Left hindlimb (tissue), 1 donor: ENCODE measurements at places on chromosomes 6 and 20.

DNA sequence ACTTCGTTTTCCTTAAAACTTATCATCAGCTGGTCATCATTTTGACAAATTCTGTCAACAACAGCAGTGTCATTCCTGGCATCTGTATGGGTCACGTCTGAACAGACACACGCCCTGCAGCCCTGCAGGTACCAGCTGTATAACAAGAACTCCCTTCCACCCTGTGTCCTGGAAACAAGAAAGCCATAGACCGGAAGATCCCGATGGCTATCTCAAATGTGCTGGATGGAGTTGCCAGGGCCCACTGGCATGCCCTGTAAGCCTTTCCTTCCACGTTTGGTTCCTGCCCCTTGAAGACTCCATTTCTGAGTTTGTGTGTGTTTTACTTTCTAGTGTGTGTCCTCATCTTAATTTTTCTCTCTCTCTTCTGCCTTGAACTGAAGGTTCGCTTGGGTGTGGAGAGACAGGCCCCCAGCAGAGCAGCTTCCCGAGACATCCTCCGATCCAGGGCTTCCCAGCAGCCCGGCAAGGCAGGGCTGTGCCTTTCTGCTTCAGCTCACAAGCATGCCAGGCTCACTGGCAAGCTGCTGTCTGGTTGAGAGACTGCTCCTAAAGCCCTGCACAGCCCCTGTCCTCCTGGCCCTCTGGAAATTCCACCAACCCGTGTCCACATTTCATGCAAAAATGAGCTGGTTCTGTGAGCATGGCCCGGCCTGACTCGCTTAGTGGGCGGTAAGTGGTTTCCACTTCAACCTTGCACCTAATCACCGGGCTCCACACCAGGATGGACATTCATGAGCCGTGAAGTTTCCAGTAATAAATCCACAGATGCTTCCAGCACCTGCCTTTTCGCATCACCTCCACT, 8.7 kb downstream of the GFRA4 start:
- no peak for DNase-seq

GRCh38 chr6:3283241-3283640, 24.5 kb downstream of the PSMG4 start:
- no peak for DNase-seq

GRCh38 chr6:166864333-166864732, 92.0 kb downstream of the RNASET2 start:
- no peak for DNase-seq

DNA sequence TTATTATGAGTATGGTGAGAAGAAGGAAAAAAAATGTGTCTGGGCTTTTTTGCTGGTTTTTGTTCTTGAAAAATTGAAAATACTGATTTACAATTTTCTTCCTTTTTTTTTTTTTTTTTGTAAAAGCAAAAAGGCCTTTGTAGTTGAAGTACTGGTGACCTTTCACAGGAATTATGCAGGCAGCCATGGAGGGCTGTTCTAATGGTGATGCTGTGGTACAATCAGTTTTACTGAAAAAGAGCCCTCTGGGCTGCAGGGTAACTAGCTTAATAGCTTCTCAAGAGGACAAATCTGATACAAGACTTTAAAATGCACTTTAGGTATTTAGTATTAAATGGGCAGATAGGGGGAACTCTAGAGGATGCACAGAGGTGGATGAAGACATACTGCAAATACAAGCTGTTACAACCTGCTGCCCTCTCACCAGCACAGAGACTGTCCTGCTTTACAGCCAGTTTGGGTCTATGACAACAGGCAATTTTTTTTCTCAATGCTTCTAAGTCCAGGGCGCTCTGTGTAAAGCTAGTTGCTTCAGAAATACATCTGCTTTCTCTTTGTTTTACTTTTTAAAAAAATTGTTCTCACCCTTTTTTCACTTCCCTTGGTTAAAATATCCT, 61.6 kb upstream of the HS3ST5 start:
- DNase-seq = no peak

DNA sequence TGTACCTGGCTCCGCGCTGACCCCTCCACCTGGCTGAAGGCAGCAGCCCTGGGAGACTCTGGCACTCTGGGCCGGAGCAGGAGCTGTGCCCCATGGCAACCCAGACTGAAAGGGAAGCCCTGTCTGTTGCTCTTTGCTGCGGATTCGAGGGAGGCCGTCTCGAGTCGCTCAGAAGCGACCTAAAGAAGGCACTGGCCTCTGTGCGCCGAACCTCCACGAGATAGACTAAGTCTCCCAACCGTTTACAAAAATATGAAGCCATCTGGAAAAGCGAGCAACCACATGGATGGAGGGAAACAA, 10.5 kb upstream of the TBX18 start:
- DNase-seq = no peak

DNA sequence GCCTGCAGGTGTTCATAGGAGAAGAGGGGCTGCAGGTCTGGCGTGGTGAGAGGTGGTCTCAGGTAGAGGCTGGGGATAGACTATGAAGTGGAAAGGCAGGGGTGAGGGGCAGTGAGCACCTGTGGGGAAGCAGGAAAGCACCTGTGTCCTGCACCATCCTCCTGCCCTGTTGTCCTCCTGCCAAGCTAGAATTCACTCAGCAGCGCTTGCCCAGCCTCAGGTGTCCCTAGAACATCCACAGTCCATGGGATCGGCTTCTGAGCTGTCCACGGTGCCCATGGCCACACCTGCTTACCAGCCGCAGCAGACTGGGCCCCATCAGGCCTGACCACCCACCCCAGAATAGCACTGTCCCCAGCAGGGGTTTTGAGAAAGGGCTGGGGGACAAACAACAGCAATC, 456.2 kb upstream of the SULF2 start:
- no peak for DNase-seq

- no peak for DNase-seq
Observed at GRCh38 chr6:106714281-106714680, 84.9 kb downstream of the QRSL1 start.

DNA sequence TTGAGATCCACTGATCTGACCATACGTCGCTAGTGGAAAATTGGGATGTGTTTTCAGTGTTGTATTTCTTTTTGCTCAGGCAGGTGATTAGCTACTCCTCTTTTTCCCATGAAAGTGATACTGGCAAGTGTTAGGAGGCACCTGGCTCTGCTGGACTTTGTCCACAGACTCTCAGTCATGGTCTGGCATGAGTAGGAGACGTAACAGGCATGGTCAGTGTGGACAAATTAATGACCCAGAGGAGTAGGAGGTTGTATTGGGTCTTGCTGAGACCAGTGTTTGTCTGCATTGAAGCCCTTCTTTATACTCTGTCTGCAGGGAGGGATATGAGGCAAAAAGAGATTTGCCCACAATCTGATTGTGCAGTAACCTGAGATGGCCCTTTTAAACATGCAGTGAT, 178.7 kb downstream of the DTNBP1 start:
- DNase-seq = no peak

DNA sequence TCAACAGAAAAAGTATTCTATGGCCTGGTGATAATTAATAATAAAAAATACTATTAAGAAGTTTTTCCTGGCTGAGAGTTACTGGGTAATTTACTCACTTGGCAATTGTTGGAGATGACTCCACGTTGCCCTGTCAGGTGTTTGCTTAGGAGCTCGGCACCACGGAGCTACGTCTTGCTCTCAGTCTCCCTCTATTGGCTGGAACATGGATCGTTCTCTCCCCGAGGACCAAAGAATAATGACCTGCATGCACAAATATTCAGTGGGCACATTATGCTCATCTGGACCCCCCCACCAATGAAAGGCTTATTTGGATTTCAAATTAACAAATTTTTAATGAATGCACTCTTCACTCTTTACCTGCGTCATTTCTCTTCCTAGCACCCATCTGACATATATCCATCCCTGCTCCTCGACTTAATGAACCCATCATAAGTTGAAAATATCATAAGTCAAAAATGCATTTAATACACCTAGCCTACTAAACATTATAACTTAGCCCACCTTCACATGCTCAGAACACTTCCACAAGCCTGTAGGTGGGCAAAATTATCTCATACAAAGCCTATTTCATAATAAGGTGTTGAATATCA, 71.0 kb upstream of the CD83 start:
- no peak for DNase-seq

- no peak for DNase-seq
Observed at GRCh38 chr6:2651961-2652360, 98.8 kb downstream of the MYLK4 start.

DNA sequence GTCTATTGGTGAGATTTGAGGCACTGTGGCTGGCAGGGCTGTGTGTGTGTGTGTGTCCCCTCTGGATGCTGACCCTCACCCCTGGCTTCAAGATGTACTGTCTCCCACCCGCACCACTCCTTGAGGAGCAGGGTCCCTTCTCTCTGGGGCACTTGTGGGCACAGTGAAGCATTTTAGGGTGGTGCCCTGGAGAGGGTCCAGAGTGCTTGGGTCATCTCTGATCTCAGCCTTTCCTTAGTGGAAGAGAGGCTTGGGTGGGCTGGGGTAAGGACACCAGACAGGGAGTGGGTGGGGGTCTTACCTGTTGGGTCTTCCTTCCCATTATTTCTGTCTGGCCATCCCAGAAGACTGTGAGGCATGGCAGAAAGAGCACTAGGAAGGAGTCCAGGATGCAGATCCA, 66.1 kb downstream of the EFCAB8 start:
- DNase-seq = no peak

DNA sequence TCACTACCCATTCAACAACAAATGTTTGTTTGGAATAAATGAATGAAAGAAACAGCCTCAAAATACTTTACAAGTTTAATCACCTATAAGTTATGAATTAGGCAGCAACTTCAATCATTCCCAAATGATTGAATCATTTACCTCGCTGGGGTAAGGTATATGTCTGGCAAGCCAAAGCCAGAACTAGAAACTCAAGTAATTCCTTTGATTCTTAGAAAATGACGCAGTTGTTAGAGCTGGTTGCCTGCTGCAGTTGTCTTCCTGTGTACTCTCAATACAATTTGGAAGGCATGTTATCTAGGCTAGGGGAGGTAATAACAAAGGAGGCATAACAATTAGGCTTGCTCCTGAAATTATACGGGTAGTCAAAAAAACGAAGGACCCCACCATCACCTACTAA, 160.6 kb downstream of the ATXN1 start:
- no peak for DNase-seq

DNA sequence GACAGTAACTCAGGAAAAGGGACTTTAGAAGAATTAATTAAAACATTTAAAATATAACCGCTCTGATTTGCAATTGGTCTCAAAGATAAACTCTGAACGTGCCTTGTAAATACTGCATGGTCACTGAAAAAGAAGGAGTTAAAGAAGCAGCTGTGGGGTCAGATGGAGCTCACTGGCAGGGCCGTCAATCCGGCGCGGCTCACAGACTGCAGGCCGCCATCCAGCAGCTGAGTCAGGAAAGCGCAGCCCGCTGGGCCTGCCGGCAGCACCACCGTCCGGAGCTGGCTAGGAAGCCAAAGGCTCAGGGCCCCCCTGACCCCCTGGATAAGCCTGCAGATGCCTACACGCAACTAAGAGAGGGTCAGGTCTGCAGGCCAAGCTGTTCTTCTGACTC, 54.2 kb upstream of the FRMD1 start:
- DNase-seq = peak; percentile 55

DNA sequence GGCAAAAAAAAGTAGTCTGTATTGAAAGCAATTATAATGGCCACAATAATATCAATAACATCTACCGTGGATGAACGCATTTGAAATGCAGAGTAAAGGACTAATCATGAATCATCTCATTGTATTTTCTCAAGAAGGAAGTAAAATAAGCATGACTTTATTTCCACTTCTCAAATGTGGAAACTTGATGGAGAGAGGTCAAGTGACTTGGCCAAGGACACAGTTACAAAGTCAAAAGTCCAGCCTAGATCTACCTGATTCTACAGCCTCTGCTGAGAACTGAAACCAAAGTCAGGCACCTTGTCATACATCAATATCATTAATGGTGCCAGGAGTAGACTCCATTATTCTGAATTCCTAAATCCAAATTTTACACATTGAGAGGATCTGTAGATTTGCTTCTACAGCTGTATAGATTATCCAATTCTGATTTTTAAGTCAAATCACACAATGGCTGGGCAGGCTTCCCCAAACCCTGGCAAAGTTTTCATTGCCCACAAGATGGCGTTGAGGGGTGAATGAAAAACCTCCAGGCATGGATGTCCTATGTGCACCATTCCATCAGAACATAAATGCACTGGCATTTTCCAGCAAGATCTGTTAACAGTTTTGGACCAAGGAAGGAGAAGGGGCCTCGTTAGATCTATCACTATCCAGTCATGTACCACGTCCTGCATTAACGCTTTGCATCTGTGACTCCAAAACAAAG, 423.1 kb downstream of the MAFB start:
- no peak for DNase-seq

GRCh38 chr6:52125139-52125538, 37.7 kb upstream of the PKHD1 start:
- no peak for DNase-seq

- no peak for DNase-seq
Observed at GRCh38 chr6:157226761-157227160, 96.6 kb downstream of the TMEM242 start.

GRCh38 chr20:4299773-4300172, 284.4 kb upstream of the RNF24 start:
- no peak for DNase-seq

DNA sequence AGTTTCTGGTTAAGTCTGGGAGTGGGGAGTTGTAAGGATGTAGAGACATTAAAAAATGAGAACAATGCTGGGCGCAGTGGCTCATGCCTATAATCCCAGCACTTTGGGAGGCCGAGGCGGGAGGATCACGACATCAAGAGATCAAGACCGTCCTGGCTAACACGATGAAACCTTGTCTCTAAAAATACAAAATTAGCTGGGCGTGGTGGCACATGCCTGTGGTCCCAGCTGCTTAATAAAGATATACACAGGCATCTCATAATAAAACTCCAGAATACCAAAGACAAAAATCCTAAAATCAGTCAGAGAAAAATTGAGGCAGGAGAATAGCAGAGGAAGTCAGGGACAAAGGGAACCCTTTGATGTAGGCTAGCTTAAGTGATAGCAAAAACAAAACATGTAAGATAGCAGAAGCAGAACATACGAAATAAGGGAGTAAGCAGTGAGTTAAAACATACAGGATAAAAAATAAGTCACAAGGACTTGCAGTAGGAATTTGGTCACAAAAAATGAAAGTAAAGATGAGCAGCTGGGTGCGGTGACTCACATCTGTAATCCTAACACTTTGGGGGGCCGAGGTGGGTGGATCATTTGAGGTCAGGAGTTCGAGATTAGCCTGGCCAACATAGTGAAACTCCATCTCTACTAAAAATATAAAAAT, 23.6 kb downstream of the DDX43 start:
- no peak for DNase-seq

- DNase-seq = no peak
Observed at GRCh38 chr6:12401200-12401599, 111.0 kb downstream of the EDN1 start.

DNA sequence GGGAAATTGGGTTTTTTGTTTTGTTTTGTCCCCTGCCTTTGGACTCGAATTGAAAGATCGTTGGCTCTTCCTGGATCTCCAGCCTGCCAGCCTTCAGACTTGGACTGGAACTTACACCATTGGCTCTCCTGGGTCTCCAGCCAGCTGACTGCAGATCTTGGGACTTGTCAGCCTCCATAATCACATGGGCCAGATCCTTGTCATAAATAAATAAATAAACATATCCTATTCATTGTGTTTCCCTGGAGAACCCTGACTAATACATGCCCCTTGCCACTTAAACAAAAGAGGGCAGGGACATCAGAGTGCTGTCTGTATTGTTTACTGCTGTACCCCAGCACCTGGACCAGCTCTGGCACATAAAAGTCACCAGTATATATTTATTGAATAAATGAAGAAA, 101.5 kb downstream of the CAP2 start:
- DNase-seq = no peak
